ENCODE measurements at places on chromosomes 3 and 15.

DNA sequence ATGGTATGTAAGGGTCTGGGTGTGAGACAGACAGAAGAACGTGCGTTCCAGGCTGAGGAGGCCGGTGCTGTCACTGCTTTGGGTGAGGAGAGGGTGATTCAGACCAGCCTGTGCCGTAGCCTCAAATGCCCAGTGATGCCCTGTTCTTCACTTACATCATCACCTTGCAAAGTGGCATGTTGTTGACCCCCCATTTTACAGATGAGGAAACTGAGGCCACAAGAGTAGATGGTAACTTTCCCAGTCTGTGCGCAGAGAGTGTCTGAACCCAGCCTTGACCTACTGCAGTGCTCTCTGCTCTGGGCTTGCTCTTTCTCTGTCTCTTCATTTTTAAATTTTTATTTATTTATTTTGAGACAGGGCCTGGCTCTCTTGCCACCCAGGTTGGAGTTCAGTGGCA lies 1.6 kb upstream of the CTSH start:
- no peak for DNase-seq

- DNase-seq: no peak
These were observed 74.2 kb downstream of the LDHAL6B start for GRCh38 chr15:59280855-59281254.

DNA sequence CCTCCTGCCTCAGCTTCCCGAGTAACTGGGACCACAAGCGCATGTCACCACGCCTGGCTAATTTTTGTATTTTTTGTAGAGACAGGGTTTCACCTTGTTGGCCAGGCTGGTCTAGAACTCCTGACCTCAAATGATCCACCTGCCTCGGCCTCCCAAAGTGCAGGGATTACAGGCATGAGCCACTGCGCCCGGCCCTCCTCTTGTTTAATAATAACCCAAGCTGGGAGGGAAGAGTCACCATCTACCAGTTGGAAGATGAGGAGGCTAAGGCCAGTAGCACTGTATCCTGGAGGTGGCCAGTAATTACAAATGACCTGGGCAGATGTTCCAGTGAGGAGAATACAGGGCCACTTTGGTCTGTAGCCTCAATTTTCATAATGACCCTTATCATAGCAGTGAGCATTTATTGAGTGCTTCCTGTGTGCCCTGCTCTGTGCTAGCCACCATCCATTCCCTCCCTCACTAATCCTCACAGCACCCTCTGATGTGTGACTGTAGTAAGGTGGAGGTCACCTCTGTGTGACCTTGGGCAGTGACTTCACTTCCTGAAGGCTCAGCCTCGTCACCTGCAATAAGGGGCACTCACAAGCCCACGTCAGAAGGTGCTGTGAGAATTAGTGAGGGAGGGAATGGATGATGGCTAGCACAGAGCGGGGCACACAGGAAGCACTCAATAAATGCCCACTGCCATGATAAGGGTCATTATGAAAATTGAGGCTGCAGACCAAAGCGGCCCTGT lies 64.2 kb downstream of the ABTB1 start:
- DNase-seq: no peak

DNA sequence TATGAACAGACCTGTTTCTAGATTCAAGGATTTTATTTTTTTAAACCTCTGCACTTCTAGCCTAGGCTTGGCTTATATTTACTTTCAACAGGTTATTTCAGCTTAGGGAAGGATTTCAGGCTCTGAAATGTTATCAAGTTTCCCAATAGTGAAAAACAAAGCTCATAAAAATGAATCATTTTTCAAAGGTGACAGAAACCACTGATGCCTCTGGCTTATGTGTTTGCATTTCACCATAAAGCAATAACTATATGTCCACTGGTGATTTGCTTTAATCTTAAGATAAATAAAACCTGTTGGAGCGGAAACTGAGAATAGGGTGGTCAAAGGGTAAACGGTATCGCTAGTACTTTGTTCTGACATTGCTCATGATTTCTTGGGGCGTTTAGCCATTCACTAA lies 141.2 kb upstream of the LRIG1 start:
- DNase-seq: no peak

GRCh38 chr15:74326746-74327145 lies 40.7 kb downstream of the CYP11A1 start:
- no peak for DNase-seq

DNA sequence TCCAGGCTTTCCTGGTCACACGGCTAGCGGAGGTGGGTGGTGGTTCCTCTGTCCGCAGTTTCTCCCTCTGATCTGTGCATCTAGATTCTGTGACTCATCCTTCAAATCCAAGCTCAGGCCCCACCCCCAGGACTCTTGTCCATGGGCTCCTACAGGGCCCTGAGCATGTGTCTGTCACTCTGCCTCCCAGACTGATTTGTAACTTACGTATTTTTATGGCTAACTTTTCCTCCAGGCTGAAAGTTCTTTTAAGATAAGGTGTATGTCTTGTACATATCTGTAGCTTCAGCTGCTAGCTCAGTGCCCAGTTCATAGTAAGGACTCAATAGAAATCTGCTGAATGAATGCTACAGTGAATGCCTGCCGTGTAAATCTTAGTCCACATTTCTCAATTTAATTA lies 8.0 kb downstream of the ESYT3 start:
- DNase-seq: no peak

All from renal pelvis (tissue), 12 donors.